ENCODE measurements at places on chromosomes 2 and 18.

- no peak overlapping the region for H3K27ac ChIP-seq
- no peaks in the 10 kb centered on the region for H3K36me3 ChIP-seq
- DNase-seq = no peak
- no peak overlapping the region for H3K4me3 ChIP-seq
- H3K4me1 ChIP-seq = no peaks in the 10 kb centered on the region
- no peaks in the 10 kb centered on the region for H3K27me3 ChIP-seq
Observed at GRCh38 chr2:14702258-14702657, 69.7 kb downstream of the LRATD1 start.

GRCh38 chr2:196333397-196333796, 162.0 kb upstream of the STK17B start:
- H3K27me3 ChIP-seq = no peaks in the 10 kb centered on the region
- DNase-seq = no peak
- H3K27ac ChIP-seq = no peak overlapping the region
- H3K4me3 ChIP-seq = no peak overlapping the region
- H3K4me1 ChIP-seq = no peaks in the 10 kb centered on the region

DNA sequence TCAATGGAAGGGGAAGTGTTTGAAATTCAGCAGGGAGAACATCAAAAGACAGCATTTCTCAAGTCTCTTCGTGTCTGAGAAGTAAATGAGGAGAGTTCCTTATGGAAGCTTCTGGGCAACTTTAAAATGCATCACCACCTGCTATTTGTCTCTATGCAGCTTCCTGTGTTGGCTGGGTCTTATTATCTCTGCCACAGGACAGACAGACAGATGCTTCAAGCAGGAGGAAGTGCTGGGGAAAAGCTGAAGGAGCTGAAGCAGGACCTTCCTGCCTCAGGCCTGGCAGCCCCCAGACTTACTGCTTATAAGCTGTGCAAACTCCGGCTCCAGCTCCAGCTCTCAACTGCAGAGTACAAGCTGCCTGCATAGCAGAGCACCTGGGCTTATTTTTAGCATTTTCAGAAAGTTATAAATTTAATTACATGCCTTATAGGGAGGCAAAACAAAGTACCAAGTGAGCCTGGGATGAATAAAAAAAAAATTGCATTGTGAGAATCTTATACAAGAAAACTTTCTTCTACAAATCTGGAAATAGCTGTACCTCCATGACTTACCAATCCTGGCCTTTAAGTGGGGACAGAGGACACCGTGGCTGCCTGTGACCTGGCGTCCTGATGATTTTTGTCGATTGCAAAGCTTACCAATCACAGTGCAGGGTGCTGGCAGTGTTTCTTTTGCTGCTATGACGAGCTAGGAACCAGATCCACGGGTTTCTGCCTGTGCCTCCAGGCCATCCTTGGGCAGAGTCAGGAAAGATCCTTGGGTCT, 206.3 kb downstream of the SEPTIN10 start:
- H3K36me3 ChIP-seq = no peaks in the 10 kb centered on the region
- H3K4me1 ChIP-seq = no peaks in the 10 kb centered on the region
- H3K27ac ChIP-seq = no peak overlapping the region
- H3K4me3 ChIP-seq = no peak overlapping the region

DNA sequence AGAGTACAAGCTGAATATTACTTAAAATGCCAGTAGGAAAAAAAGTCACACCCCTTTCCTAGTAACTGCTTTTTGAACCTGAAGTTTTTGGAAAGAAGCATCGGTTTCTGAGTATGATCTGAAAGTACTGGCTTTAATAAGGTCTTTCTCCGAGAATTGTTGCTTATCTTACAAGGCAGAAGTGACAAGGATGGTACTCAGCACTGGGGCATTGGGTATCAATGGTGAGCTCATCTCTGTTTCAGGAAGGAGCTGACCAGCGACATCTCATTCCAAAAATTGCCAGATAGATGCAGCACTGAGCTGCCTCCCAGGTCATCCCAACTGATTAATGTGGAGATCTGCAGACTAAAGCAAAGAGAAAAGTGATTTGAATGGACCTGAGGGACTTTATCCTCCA, 85.4 kb downstream of the FMNL2 start:
- peak overlapping the region; percentile 64 for H3K27ac ChIP-seq
- DNase-seq = no peak
- H3K4me1 ChIP-seq = peaks cover 33% of the 10 kb centered on the region
- H3K27me3 ChIP-seq = no peaks in the 10 kb centered on the region
- H3K36me3 ChIP-seq = no peaks in the 10 kb centered on the region

- H3K4me3 ChIP-seq = no peak overlapping the region
- no peaks in the 10 kb centered on the region for H3K4me1 ChIP-seq
- no peak for DNase-seq
- H3K36me3 ChIP-seq = no peaks in the 10 kb centered on the region
- H3K27me3 ChIP-seq = no peaks in the 10 kb centered on the region
- H3K27ac ChIP-seq = no peak overlapping the region
Observed at GRCh38 chr18:66560094-66560493, 43.8 kb downstream of the CDH19 start.

- no peaks in the 10 kb centered on the region for H3K36me3 ChIP-seq
- peak overlapping the region; percentile 36 for H3K4me3 ChIP-seq
- no peak for DNase-seq
- no peak overlapping the region for H3K27ac ChIP-seq
Observed at GRCh38 chr2:172234716-172235691, 132.3 kb upstream of the DLX2 start.

DNA sequence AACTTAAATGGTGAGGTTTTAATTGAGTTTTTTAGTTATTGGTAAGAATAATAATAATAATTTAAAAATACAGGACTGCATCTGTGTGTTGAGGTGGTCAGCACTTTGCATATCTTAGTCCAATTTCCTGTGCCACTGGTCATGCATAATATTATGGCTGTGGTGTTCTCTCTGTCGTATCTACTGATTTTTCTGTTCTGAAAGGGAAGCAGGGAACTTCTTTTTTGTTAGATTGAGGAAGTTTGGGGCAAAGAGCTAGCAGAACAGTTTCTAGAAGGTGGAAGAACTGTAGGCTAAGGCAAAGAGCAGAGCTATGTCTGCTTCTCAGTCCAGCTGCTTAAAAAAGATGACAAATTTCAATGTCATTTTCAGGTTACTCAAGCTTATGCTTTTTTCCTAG, 74.3 kb downstream of the XRCC5 start:
- H3K27ac ChIP-seq = no peak overlapping the region
- no peak overlapping the region for H3K4me3 ChIP-seq

GRCh38 chr18:26185267-26185666, 41.0 kb upstream of the TAF4B start:
- H3K4me3 ChIP-seq = no peak overlapping the region
- no peaks in the 10 kb centered on the region for H3K36me3 ChIP-seq
- H3K27me3 ChIP-seq = no peaks in the 10 kb centered on the region
- H3K4me1 ChIP-seq = no peaks in the 10 kb centered on the region

DNA sequence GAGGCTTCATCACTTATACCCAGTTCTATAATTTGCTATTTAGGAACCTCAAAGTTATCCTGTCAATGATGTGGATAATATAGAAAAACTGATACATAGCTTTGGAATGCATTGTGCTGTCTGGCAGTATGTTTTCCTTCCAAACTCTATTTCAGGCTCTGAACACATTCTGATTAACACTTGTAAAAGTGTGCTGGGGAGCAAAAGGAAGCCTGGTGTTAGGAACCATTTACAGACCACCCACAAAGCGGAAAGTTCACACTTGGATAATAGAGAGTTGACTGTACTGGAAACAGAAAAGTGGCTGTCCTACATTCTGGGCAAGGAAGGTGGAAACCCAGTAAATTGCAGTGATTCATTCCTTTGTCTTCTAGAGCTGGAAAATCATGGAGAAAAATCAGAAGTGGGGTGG, 114.5 kb upstream of the ZFP36L2 start:
- DNase-seq = no peak
- no peaks in the 10 kb centered on the region for H3K36me3 ChIP-seq
- H3K4me1 ChIP-seq = peaks cover 33% of the 10 kb centered on the region

Measured in upper lobe of right lung (tissue), 1 donor.